ENCODE measurements at places on chromosomes 16 and 17.

GRCh38 chr17:4543557-4544026, 11.6 kb downstream of the MYBBP1A start:
- DNase-seq: no peak

DNA sequence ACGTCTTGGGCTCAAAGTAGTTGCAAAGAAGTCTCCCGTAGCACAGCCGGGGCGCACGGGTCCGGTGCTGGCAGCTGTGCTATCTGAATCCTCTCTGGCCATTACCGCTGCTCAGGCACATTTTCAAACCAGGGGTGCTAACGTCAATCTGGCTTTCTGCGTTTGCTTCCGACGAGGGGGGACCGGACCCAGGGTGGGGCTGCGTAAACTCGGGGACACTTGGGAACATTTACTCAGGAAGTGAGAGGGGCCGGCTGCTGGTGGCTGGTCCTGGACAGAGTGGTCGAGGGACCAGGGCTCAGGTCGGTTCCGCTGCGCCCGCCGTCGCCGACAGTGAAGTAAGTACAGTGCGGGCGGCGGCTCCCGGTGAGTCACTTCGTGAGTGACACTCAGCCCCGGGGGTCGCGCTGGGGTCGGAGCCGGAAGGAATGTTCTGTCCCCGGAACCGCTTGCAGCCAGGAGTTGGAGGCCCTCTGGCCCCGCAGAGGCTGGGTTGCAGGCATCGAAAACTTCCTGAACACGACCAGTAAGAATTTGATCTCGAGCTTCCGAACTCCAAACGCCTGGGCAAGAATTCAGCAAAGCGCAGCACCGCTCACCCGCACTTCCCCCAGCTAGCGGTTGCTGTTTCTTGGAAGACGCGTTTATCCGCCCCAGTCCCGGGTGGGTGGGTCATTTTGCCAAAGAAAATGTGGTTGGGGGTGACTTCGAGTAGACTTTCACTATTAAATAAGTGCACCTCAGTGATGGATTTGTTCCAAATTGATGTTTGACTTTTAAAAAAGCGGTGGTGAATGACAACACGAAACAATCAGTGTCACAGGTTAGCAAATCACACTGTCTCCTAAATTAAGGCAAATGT, 1.4 kb upstream of the HS3ST3B1 start:
- DNase-seq: peak; percentile 26

DNA sequence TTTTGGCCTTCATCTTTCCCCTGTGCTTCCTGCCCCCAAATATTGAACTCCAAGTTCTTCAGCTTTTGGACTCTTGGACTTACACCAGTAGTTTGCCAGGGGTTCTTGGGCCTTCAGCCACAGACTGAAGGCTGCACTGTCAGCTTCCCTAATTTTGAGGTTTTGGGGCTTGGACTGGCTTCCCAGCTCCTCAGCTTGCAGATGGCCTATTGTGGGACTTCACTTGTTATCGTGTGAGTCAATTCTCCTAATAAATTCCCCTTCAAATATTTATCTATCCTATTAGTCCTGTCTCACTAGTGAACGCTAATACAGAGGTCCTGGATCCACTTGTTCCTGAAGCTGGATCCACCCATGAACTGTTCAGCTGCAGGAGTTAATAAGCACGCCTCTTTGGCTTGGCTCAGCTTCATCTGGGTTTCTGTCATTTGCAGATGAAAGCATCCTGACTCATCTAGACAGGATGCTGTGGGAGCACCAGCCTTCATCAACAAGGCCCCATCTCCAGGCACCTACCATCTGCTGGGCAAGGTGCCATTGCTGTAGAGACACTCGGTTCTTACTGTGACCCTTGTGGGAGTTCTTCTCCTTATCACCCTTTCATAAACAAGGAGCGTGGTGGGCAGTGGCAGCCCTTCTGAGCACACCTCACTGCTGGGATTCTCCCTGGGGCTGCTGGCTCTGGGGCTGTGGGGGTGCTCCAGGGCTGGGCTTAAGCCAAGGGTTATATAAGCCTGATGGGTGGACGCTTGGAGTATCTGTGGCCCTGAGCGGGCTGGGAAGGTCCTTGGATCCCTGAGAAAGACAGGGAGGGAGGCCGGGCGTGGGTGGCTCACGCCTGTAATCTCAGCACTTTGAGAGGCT, 23.1 kb downstream of the LAT start:
- DNase-seq: peak; percentile 54

- DNase-seq: no peak
Measured at GRCh38 chr17:21613071-21613429, 79.3 kb upstream of the KCNJ18 start.

DNA sequence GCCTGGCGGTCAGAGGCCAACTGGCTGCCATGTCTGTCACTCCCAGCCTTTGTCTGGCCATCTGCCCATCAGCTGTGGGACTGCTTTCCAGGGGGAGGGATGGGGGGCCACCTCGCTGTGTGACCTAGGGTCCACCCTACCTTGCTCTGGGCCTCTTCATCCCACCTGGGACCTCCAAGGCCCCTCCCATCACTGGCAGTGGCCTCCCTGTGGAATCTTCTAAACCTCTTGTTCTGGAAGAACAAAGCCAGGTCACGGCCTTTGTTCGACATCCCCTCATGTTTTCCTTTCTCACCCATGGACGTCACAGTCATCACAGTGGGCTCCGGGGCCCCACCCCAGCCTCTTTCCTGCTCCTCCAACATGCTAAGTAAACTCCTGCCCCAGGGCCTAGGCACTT, 24.0 kb downstream of the SPNS2 start:
- DNase-seq: no peak

DNA sequence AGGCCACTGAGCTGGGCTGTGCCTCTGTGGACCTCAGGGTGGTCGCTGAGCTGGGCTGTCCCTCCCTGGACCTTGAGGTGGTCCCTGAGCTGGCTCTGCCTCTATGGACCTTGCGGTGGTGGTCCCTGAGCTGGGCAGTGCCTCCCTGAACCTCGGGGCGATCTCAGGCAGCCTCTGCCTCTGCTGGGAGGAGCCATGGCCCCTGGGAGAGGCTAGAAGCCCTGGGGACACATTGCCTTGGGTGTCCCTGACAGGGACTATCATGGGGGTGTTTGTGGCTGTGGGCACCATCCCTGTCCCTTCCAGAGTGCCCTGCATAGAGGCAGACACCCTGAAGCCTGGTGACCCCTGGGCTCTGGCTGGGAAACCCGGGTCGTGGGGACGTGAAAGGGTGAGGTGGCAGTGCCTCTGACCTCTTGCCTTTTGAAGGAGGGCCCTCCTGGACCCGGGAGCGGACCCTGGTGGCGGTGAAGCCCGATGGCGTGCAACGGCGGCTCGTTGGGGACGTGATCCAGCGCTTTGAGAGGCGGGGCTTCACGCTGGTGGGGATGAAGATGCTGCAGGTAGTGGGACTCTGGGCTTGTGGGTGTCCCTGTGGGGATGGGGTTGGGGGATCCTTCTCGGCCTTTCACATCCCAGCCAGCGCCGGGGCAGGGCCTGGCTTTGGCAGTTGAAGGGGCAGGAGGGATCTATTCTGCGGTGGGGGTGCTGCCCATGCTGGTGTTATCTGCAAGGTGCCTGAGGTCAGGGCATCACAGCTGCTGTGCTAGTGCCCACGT, 1.8 kb downstream of the NME4 start:
- no peak for DNase-seq

GRCh38 chr17:3400055-3400454, 1.8 kb upstream of the OR1E1 start:
- no peak for DNase-seq

GRCh38 chr17:21082001-21082436, 39.2 kb upstream of the USP22 start:
- no peak for DNase-seq

DNA sequence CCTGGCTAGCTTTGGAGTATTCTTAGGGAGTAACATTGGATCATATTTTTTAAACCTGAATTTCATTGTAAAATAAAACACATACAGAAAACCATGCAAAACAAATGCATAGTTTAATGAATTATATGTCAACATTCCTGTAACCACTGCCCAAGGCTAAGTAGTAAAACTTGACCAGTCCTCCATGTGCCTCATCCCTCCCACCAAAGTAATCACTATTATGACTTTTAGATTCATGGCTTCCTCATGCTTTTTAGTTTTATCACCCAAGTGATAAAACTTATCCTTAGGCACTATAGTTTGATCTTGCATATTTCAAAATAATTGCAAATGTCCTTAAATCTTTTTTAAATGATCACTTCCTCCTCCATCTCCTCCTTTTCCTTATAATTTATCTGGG, 20.4 kb downstream of the PRKCA start:
- no peak for DNase-seq

DNA sequence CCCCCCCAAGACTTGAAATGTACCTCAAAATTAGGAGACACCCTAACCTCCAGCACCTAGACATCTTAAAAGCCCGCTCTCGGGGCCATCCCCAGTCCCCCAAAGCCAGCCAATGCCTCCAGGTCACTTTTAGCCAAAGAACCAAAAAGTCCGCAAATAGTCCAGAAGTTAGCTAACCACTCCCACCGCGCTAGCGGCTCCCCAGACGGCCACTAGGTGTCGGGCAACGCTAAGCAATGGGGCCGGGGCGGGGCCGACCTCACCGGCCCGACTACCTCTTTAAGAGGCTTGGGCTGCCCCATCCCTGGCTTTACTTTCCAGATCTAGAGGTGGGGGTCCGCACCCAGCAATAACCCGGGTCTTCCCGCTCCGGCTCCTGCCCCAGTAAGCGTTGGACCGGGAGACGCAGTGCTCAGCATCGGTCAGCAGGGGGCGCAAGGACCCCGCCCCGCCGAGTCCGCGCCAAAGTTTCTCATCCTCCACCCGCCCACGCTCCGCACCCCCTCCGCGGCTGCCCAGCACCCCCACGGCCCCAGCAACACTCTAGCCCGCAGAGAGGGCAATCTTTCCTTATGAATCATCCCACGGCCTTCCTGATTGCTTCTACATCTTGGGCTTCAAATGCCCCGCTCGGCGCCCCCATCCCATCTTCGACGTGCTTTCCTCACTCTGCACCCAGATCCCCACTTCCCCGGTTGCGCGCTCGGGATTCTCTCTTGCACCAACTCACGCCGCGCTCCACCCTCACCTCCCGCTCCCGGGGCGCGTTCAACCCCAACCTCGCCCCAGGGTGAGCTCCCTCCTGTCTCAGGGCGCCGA, 765 bp downstream of the COL1A1 start:
- peak; percentile 81 for DNase-seq

- DNase-seq: no peak
Measured at GRCh38 chr17:72338847-72339790, 218.3 kb downstream of the SOX9 start.

GRCh38 chr17:39183045-39183444, 14.4 kb downstream of the CACNB1 start:
- DNase-seq: no peak

DNA sequence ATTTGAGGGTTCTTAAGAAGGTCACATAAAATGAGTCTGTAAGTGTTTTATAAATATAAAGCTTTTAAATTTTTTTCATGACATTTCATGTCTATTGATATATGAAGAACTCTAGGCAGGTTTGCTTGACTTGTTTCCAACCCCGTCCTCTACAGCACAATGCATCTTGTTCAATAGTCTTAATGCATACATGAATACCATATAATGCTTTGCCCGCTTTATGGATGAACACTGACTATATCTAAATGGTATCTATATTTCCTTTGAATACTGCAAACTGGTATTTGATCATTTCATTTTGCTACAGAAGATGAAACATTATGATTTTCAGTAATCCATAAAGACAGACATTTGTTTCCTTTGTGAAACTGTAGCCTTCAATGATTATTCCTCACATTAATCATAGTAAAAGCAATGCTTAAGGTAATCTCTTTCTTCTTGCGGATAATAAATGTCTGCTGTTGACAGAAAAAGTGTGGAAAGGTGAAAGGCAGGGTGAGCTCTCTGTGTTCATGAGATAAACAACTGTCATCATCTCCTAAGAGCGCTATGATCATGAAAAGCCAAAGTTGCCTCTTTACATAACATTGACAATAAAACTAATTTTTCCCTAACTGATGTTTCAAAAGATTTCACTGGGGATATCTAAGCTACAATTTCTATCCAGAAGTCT, 645.1 kb downstream of the CDH8 start:
- no peak for DNase-seq

DNA sequence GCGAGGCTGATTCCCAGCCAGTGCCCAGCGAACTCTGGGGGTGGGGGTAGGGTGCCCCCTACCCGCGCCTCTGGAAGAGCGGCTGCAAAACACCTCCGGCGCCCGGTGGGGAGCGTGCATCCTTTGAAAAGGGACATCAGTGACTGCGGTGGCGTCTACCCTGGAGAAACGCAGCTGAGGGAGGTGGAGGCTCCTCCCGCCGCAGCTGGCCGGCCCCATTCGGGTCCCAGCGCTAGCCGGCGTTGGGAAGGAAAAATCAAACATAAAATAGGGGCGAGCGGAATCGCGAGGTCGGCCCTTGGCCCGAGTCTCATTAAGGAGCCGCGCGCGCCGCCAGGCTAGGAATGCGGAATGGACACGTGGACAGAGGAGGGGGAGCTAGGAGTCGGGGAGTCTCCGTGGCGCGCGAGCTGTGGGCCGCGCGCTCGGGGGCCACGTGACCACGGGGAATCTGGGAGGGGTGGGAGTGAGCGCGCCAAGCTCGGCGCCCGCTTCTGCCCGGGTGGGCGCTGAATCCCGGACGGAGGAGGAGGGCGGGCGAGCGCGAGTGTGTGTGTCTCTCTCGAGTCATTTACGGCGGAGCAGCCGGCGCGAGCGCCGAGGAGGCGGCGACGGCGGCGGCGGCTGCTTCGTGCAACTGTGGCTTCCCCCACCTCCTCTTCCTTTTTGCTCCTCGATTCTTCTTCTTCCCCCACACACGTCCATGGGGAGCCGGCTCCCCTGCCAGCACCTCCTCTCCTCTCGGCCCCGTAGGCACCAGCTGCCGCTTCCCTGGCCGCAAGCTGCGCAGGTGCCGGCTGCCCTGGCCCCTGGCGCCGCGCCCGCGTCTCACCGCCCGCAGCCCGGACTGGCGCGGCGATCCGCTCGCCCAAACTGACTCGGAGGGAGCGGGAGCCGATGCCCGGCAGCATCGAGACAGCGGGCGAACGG, at the start of gene TMEM132E:
TSS of gene TMEM132E (plus strand) at position 566 of the 930 bp plus-strand sequence. CDS start 1,495 bp downstream, outside the sequence.
- DNase-seq: no peak

- DNase-seq: no peak
Measured at GRCh38 chr17:66968916-66969315, 4.4 kb downstream of the CACNG4 start.

DNA sequence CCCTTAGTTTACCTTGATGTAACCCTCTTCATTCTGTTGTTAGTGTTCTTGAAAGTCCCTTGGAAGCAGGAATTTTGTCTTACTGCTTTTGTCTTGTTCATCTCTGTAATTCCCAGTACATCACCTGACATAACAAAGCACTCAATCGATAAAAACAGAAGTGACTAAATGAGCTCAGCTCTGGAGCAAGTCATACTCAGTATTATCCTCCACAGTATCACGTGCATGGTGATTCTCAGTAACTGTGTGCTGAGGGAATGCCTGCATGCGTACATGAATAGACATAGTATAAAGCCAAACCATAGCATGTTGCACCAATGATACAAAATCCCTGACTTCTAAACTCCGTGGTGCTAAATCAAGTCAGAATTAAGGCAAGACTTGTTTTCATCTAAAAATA, 7.2 kb downstream of the KRT38 start:
- DNase-seq: no peak

DNA sequence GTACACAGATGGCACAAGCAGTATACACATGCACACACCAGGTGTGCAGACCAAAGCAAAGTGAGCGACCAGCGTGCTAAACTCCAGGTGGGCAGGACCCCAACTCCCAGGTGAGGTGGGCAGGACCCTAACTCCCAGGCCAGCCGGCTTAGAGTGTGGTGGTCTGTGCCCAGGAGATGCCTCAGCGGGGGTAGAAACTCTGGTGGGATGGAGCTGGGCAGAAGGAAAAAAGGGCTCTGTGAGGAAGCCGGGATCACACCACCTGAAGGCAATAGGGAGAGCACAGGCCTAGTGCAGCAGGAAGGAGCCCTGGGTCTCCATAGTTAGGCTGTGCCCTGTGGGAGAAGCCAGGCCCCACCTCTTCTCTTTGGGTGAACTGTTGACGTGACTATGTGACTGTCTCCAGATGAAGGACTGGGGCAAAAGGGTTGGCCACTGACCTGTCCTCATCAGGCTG, 1.6 kb upstream of the FOXJ1 start:
- DNase-seq: no peak
